ENCODE measurements at places on chromosomes 16 and 17.

GRCh38 chr16:16025214-16025968 lies 76.0 kb downstream of the ABCC1 start:
- no peak for DNase-seq

- DNase-seq, result no peak
Observed at GRCh38 chr17:64533784-64534183, 27.0 kb downstream of the CEP95 start.

GRCh38 chr16:46591257-46591656 lies 29.9 kb downstream of the SHCBP1 start:
- DNase-seq, result no peak

DNA sequence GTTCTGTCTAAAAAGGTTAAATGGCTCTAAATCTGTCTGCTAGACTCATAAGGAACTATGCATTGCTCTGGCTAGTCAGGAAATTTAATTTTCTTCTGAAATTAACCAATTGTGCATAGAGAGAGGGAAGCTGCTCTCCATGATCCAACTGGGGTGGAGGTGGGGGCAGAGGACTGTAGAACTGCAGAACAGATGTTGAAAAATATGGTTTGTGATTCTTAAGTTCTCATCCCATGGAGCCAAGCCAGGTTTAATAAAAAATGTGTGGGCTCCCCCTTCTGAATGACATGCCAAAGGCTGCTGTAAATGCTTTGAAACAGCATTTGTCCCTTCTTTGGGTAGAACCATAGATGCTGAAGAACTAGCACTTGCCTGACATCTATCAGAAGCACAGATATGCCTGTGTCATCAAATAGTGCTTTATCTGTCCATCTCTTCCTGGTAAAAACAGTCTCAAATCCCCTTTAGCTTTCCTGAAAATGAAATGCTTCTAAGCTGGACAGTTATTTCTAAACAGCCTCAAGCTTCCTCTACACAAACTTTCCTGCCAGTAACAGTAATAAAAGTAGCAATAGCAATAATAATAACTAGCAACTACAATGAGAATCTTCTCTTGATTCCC lies 221.4 kb downstream of the CDH8 start:
- DNase-seq, result no peak

Measured in Jurkat, Clone E6-1 (cell line).